CD8-positive, alpha-beta T cell (primary cell): ENCODE measurements at places on chromosomes 12 and 14.

- no peak for DNase-seq
These were observed 59.2 kb upstream of the PELI2 start for GRCh38 chr14:56059054-56059453.

DNA sequence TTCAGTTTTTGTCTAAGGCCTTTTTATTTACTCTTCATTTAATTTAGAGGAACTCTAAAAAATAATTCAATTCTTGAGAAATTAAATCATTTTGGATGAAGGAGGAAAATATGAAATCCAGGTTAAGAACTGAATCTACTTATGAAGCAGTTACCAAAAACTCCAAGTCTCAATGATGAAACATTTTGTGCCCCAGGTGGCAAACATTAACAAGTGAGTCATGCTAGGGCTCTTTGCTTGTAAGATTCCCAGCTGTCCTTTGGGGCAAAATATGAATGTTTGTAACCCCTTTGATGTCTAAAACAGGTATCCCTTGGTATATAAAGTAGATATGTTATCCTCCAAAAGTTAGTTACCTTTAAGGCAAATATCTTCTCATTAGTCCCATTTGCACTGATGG, 202.4 kb downstream of the NEDD1 start:
- DNase-seq: no peak

DNA sequence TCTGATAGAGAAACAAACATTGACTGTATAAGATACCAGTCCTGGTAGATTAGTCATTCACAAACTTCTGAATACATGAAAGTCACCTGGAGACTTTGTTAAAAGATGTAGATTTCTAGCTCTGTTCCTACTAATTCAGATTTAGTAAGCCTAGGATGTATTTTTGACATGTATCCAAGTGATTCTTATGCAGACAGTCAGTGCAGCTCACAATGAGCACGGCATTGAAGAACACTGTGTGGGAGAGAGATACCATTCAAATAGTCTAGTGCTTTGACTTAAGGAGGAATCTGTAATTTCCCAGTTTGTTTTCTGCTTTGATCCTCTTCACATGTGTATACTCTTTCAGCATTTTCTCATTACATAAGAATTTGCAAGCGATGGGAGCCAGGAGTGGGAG, 68.7 kb upstream of the STXBP6 start:
- DNase-seq: no peak

DNA sequence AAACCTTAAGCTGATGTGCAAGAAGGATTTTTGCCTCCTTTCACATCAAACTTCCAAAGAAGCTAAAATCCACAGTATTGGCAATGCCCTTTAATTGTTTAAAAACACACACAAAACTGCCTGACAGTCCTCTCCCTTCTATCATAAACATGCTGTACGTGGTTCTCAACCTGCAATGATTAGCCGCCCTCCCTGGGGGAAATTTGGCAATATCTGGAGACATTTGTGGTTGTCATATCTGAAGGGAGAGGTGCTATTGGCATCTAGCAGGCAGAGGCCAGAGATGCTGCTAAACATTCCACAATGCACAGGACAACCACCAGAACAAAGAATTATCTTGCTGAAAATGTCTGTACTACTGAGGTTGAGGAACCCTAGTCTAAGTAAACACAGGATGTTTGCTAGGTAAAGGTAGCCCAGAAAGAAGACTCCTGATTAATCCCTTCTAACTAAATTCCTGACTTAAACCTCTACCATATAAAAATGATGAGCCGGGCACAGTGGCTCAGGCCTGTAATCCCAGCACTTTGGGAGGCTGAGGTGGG, 1.2 kb downstream of the ACOT6 start:
- DNase-seq: no peak

DNA sequence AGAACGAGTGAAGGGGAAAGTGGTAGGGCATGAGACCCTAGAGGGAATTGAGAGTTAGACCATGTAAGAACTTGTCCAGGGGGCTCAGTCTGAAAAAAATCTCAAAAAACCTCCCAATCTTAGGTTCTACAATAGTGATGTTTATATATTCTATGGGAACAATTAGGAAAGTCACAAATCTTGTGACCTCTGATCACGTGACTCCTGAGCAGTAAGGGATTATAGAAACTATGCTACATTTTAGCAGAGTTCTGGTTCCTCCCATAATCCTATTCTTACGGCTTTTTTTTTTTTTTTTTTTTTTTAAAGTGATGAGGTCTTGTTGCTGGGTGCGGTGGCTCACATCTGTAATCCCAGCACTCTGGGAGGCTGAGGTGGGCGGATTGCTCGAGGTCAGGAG, 5.8 kb downstream of the ADCK1 start:
- no peak for DNase-seq

- DNase-seq: no peak
These were observed 34.2 kb downstream of the KCNA1 start for GRCh38 chr12:4943938-4944284.
